ENCODE measurements at places on chromosomes 5 and 9. TPM values are rescaled to one million over a fixed set of nuclear protein-coding genes. Genes with fewer than 3 reads are reported as not detected.

The SV2C gene
- total RNA-seq, result 34.4 TPM

The STPG3 gene
- not detected for total RNA-seq

The LAMC3 gene
- 3.7 TPM for total RNA-seq

The KCNT1 gene
- 12.2 TPM for total RNA-seq

The PRR16 gene
- total RNA-seq, result 6.5 TPM

The PCDHB12 gene
- total RNA-seq, result 15.5 TPM

The C8G gene
- total RNA-seq, result not detected

The CD274 gene
- 1.6 TPM for total RNA-seq

The THBS4 gene
- 11.8 TPM for total RNA-seq

The NHP2 gene
- total RNA-seq, result 80.0 TPM

The TLN1 gene
- 24.9 TPM for total RNA-seq

The SLC25A2 gene
- 0.23 TPM for total RNA-seq

The RNF224 gene
- total RNA-seq, result not detected

The OR1J1 gene
- total RNA-seq, result not detected

The PCDHB4 gene
- total RNA-seq, result 5.3 TPM

The HIGD2A gene
- total RNA-seq, result 43.4 TPM

The CDHR2 gene
- 0.69 TPM for total RNA-seq

The PCDHA9 gene
- 11.3 TPM for total RNA-seq

The GMCL2 gene
- not detected for total RNA-seq

The LCP2 gene
- total RNA-seq, result 2.5 TPM

The TAF1L gene
- under 0.01 TPM for total RNA-seq

The SERF1B gene
- total RNA-seq, result 75.7 TPM

The FRMPD1 gene
- 3.0 TPM for total RNA-seq

The STK32A gene
- total RNA-seq, result 25.4 TPM

The SYK gene
- 4.2 TPM for total RNA-seq

The FUT7 gene
- total RNA-seq, result not detected

The BAAT gene
- total RNA-seq, result 0.23 TPM

The GABRG2 gene
- 68.0 TPM for total RNA-seq
